RKO (cell line): ENCODE measurements at places on chromosomes 5 and 9.

DNA sequence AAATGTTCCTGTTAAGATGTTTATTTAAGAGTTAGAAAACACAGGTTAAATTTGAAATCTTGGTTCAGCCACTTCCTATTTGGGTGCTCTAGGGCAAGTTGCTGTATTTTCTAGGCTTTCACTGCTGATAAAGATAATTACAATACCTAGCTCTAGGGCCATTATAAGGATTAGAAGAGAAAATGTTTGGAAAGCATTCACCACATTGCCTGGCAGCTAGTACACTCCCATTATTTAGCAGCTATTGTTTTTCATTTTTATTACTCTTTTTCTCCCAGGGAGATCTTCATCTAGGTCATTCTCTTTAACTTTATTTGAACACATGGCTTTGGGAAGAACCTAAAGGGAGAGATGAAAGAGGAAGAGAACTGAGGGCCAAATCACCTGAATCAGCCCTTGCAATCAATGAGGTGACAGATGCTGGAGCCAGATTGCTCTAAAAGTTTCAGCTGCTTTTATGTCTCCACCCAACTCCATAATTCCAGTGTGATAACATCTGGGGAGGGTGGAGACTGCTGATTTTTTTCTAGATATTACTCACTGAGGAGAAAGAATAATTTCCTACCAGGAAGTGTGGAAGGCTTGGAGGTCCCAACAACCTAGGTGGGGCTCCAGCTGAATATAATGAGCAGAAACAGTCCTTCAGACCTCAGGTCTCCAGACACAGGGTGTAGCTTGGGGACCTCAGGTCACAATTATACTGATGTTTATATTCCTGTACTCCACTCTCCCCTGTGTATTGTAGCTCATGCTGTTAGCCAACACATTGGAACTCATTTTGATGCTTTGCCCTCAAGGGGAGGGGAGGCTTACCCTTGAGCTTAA is 640.0 kb downstream of the RAB3C start:
- DNase-seq: no peak

GRCh38 chr9:86794391-86795046 is 152.8 kb downstream of the GAS1 start:
- DNase-seq: no peak

DNA sequence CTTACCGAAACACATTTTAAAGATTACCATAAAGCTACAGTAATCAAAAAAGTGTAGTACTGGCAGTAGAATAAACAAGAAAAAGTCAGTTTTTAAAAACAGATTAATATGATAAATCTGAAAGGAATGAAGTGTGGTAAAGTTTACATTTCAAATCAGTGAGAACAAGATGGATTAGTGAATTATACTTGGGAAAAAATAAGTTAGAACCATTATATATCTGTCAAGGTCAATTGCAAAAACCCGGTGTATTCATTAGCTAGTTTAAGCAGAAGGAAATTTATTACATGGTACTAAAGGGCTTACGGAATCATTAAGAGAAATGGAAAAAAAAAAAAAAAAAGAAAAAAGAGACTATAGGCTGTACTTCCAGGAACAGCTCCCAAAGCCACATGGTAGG is 164.3 kb downstream of the MUSK start:
- DNase-seq: no peak

- DNase-seq: no peak
Observed at GRCh38 chr5:31161781-31162181, 31.7 kb upstream of the CDH6 start.

- no peak for DNase-seq
Observed at GRCh38 chr9:12817702-12818101, 42.9 kb downstream of the LURAP1L start.

- DNase-seq: no peak
Observed at GRCh38 chr5:52043543-52043942, 660.3 kb downstream of the ISL1 start.

GRCh38 chr9:133987446-133987788 is 4.7 kb downstream of the VAV2 start:
- no peak for DNase-seq

- DNase-seq: no peak
Observed at GRCh38 chr5:153654504-153655200, 164.2 kb downstream of the GRIA1 start.

DNA sequence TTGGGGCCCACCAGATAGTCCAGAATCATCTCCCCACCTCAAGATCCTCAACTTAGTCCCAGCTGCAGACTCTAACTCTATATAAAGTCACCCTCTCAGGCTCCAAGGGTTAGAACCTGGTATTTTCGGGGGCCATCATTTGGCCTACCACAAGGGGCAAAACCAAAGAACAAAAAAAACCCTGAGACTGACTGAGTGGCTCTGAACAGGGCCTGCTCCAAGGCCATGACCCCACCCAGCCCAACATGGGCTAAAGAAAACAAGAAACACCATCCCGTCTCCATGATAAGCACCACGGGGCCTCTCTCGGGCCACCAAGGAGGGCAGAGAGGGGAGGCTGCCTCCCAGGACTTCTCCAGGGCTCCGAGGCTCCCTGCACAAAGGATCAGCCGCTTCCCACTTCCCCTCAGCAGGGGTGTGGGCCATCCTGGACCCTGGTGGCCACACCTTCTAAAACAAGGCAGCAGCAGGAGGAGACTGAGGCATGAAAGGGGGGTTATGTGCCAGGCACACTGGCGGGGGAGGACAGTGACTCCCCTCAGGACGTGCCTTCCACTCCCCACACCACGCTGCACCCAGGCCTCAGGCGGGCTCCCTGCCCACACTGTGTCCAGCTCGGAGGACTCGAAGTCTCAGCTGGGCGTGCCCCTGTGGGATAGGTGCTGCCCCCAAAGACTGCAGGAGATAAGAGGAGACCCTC is 51.5 kb downstream of the SEMA4D start:
- DNase-seq: no peak

GRCh38 chr5:99059685-99060084 is 130.9 kb upstream of the CHD1 start:
- no peak for DNase-seq

DNA sequence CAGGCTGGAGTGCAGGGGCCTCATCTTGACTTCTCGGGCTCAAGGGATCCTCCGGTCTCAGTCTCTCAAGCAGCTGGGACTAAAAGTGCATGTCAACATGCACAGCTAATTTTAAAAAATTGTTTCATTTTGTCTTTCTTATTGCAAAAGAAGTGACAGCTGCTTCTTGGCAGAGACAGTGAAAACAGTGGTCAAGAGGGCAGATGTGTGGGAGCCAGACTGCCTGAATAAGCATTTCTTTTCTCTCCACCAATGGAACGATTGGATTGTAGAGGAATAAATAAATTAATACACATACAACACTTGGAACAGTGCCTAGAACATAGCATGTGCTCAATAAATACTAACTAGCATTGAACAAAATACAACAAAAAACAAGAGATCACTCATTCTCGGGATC is 27.4 kb upstream of the KIF4B start:
- DNase-seq: no peak

- DNase-seq: no peak
Observed at GRCh38 chr5:134215757-134216156, 10.1 kb downstream of the PPP2CA start.

DNA sequence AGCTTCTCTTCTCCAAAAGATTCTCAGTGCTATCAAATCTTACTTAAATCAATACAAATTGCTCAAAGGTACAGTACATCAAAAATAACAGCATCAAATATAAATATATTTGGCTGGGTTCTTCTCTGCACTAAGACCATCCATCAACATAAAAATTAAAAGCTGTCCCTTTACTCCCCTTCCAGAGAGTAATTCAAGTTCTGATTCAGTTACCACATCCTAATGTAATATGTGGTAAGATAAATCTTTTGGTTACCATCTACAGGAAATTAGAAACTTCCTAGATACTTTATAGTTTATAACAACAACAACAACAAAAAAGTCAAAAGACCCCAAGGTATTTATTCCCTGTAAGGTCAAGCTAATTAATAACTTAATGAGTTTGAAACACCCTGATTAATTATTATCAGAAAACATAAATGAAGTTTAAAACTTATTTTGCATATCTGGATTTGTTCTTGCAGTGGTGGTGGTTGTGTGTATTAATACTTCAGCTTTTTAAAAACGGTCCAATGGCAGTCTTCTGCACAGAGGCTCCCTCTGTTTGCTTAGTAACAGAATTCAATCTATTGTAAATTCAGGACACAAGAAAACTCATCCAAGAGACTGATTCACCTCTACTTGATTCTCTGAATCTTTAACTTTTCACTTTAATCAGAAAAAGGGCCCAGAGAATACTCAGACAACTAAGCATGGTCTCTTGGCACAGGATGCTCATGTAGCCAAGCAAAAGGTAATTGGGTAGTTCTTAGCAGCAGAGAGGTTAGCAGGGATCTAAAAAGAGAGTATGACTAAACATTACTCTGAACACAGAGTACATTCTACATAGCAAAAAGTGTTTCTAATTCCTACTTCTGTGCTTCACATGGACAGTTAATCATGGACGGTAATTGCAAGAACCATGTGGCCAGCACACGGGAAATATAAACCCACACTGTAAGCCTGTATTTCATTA is 20.1 kb downstream of the DIAPH1 start:
- no peak for DNase-seq

DNA sequence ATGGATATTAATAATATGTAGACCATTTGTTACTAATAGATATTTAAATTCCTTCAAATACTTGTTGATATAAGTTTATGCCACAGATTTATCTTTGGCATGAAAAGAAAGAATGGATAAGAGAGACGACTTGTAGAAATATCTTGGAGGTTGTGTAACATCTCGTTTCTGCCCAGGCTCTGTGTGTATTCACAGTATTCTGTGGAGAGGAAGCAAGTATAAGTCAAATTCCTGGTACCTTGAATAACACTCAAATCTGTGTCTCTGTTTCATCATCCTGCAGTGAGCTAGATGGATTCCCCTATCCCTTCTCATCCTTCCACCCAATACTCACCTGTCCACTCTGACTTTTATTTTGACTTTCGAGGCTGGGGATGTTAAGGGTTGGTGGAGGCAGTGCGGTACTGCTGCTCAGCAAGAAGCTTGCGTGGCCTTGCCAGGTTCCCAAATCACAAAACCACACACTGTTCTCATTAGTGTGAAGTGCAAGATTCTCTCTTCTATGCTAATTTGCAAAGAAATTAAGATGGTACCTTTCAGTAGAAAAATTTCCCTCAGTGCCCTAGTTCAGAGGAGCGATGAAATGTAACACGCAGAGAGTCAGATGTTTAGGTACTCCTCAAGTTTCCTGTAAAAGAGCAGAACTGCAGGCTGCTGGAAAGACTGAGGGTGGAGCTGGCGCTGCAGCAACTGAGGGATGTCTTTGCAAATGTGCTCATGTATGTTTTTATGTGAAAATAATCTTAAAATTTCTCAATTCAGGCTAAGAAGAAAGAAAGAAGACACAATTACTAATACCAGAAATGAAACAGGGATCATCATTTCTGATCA is 42.6 kb upstream of the ANKRD18A start:
- no peak for DNase-seq

DNA sequence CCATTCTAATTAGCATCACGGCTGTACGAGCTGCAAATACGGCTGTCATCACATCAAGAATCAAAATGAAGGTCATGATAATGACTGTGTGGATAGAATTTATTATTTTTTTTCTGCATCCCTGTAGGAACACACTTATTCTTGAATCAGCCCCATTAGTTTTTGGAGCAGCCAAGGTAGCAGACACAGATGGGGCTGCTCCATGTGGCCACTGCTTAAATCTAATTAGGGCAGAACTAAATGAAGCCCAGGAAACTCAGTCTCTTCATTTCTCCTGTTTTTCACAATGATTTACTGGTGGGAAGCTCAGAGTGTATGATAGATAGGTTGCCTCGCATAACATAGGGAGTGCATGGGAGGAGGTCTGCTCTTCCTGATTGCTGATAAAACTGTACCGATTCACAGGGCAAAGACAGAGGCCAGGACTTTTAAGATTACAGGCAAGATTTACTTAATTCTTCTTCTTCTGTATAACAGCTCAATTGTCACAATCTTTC is 275.5 kb downstream of the GLIS3 start:
- DNase-seq: no peak

GRCh38 chr5:65030056-65030455 is 261.3 kb downstream of the CWC27 start:
- no peak for DNase-seq

GRCh38 chr9:462121-462520 is 247.5 kb downstream of the DOCK8 start:
- no peak for DNase-seq

GRCh38 chr5:178177569-178177968 is 9.6 kb downstream of the GMCL2 start:
- no peak for DNase-seq

- DNase-seq: no peak
Observed at GRCh38 chr5:160720822-160721221, 131.2 kb downstream of the ATP10B start.

- no peak for DNase-seq
Observed at GRCh38 chr9:136171009-136171800, 33.7 kb downstream of the LHX3 start.

DNA sequence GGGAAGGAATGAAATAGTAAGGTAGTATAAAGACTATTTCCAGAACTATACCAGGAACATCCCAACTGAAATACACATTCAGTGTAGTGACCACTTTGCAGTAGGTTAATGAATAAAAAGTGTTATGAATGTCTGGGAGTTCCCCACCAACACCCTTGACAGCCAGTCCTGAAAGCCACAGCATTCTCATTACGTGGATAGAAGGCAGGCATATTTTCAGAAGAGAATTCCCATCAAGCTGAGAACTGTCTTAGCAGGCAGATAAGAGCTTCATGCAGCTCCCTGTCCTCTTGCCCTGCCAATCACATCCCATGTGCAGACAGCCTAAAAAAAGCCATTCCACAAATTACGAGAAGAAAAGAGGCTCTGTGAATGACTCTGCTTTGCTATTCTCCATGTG is 695.0 kb downstream of the DTWD2 start:
- no peak for DNase-seq

DNA sequence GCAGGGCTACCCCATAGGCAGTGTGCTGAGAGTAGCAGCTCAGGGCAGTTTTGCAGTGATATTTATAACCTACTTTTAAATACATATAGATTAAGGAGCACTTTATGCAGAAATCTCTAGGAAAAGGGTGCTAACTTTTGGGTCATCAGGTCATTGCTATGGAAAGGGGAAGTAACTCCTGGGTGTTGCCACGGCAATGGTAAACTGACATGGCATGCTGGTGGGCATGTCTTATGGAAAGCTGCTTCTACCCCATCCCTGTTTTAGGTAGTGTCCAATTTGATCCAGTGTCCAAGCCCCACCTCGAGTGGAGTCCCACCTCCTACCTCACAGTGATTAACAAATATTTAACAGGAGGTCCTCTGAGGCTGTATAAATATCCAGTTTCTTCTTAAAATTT is 56.8 kb upstream of the XPA start:
- no peak for DNase-seq

- no peak for DNase-seq
Observed at GRCh38 chr5:150345716-150346115, 11.8 kb upstream of the TCOF1 start.
